ENCODE measurements at places on chromosomes 4 and X.

DNA sequence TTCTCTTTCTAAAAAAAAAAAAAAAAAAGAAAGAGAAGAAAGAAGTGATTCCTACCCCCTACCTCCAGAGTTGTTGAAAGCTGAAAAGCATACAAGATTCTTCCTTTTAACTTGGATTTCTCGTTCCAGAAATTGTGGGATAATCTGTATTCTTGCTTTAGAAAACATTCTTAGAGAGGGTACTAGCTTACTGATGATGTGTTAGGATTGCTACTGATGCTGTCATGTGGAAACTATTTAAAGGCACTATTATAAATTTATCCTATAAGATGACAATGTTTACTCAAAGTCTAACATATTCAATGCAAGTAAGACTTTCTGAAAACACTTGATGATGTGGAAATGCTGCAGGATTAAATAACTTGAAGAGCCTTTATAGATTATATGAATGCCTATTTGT is 204.0 kb upstream of the PUDP start:
- no peak for DNase-seq

- DNase-seq = no peak
These were observed 58.0 kb downstream of the SPCS3 start for GRCh38 chr4:176377780-176378179.

- no peak for DNase-seq
These were observed 42.2 kb upstream of the DHRSX start for GRCh38 chrX:2542826-2543521.

- DNase-seq = no peak
These were observed 172.8 kb upstream of the CXCL13 start for GRCh38 chr4:77432717-77433417.

- DNase-seq = no peak
These were observed 6.8 kb downstream of the HNRNPDL start for GRCh38 chr4:82423245-82424054.

DNA sequence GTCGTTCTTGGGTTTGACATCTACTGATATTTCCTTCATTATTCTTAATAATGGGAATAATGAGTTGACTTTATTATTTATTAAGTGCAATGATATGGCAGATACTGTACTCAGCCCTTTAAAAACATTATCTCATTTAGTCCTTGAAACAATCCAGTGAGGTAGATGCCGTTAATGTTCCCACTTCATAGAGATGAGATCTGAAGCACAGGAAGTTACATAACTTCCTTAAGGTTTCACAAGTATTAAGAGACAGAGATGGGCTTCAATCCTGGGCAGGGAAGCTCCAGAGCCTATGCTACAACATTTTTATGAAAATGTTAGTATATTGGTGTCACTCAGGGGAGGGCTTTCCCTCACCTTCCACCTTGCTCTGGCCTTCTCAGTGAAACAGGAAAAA is 9.7 kb upstream of the KLHL13 start:
- no peak for DNase-seq

- no peak for DNase-seq
These were observed 155.5 kb upstream of the MXRA5 start for GRCh38 chrX:3501833-3502535.

- DNase-seq = no peak
These were observed 120.1 kb upstream of the MED14 start for GRCh38 chrX:40855411-40855810.

DNA sequence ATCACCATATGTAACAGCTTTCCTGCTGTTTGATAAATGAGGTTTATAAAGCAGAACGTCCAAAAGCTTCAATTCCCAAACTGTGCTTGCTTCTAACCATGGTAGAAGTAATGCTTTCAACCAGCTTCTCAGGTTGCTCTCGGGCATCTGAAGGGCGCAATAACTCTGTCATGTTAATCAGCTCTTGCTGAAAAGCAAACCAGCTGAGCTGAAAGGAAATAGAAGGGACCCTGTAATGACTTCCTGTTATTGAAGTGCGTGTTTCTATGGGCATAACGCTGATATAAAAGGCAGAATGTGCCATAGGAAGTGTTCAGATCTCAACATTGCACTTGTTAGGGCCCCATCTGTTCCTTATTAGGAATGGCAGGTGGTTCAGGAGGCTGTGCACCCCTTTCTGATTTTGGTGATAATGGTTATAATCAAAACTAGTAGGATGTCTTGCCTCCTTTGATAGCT is 21.2 kb downstream of the HERC3 start:
- DNase-seq = peak; percentile 16

DNA sequence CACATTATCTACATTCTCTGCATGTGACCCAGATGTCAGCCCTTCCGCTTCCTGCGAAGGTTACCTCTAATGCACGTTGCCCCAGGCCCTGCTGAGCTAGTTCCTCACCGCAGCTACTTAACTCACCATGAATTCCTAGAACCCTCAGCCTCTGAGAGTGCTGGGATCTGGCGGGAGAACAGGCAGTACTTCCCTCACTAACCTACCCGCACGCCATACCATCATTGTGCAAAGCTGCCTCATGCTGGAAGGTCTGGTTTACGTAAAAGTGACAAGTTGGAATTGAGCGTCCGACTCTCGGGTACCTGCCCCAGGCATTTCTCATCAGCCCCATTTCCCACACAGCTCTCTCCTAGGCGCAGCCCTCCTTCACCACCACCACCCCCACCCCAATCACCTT is 6.3 kb downstream of the SLC25A4 start:
- no peak for DNase-seq

- DNase-seq = no peak
These were observed 150.6 kb upstream of the SLC4A4 start for GRCh38 chr4:71188156-71188640.

DNA sequence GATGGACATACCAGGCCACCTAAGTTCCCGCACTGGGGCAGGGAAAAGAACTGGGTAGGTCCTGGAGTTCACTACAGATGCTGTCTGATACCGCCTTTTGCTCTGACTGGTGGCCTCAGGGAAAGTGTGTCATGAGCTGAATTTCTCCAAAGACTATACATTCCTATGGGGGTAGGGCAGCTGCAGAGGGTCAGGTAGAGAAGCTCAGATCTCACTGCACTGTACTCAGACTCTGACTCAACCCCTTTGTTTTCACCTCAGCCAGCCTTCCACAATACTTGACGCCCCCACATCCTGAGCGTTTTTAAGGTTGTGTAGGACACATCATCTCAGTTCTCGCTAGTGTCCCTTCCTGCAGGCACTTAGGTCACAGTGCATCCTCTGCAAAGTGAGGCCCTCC is 7.8 kb downstream of the GATB start:
- no peak for DNase-seq

DNA sequence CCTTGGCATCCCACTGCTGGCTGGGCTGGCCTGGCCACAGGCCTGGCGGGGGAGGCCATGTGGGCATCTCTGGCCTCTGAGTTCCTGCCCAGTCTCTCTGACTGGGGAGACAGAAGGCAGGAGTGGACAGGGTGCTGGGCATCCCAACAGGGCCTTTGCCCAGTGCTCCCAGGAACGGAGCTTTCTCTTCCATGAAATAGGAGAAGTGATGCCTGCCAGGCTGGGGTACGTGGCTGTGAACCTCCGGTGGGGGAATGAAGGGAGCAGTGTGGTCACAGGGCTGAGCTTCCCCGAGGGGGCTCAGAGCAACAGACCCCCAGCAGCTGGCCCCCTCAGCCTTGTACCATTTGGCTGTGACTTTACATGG is 40.4 kb upstream of the HMX1 start:
- DNase-seq = no peak

GRCh38 chrX:111503485-111503993 is 7.9 kb upstream of the SERTM2 start:
- DNase-seq = no peak

DNA sequence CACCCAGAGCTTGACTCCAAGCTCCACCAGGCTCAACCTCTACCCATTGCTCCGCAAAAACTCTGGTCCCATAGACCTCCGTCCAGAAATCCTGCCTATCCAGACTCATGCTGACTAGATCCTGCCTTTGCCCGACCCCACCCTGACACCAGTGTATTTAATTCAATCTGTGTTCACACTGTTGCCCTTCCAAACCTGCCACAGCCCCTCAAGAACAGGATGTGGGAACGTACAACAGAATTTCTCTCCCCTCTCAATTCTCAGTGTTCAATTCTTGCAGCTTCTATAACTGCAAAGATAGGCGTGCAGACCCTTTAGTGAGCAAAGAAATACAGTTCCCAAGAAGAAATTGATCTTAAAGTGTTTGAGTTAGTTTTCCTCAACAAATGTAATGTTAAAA is 154.2 kb upstream of the FRG1 start:
- DNase-seq = no peak

- DNase-seq = no peak
These were observed 67.7 kb downstream of the MCF2 start for GRCh38 chrX:139640259-139640658.

DNA sequence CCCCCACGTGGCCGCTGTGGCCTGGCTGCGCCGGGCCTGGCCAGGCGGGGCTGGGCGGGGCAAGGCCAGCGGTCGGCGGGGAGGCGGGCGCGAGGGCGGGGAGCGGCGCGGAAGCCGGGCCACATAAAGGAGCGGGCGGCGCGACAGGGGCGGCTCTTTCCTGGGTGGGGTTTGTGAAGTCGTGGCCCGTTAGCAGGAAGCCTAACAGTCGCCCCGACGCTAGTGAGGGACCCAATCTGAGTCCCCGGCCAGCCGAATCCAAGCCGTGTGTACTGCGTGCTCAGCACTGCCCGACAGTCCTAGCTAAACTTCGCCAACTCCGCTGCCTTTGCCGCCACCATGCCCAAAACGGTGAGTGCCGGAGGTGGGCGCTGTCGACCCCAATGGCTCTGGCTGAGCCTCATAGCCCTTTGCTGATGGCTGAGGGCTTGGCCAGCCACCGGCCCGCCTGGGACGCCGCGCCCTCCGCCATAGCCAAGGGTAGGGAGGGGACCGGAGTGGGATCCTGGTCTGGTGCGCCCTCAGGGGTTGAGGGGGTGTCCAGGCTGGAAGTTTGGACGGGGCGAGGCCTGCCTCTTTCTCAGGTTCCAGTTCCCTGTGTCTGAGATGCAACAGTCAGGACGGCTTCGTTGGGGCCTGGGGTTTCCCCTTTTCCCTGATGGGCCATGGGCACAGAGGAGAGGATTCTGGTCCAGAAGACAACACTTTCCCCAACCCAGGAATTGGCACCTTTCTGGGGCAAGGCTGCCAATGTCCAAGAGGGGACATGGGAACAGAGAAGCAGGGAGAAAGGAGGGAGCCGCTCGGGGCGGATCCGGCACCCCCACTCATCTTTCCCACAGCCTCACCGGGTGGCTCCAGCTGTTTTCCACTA is at the start of gene MSN:
Gene MSN, plus strand, starts transcription at position 152 of the 874 bp plus-strand sequence. Its CDS starts 188 bp downstream, at position 340.
- peak; percentile 45 for DNase-seq

DNA sequence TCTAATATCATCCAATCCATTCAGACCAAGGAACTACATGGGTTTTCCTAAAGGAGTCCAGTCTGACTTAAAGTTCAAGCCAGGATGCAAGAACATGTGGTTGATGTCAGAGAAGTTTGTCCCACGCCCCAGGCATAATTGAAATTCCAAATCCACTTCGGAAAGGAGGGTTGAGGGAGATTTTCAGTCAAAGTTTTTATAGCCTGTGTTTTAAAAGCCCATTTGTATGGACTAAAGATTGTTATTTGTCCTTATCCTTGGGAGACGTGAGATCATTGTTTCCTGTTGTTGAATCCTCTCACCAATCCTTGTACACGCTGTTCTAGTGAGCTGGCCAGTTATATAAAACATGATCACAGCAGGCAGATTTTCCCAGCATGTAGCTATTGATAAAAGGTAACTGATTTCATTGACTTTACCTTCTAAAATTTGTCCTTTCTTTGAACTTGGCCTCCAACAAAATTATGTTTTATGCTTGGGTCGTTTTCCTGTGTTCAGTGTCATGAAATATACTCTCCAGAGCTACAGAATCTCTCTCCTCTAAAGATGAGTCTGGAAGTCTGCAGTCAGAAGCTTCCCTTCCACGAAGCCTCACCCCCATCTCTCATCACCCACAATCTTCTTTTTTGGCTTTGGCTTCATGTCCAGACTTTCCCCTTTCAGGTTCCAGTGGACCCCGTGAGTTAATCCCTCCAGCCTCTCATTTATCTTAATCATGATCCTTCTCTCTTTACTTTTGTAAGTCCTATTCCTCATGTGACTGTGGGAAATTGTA is 92.9 kb downstream of the ATP10D start:
- DNase-seq = no peak

GRCh38 chr4:35925806-35926205 is 318.5 kb downstream of the ARAP2 start:
- DNase-seq = no peak

GRCh38 chr4:173246719-173247118 is 78.1 kb downstream of the GALNT7 start:
- peak; percentile 19 for DNase-seq

DNA sequence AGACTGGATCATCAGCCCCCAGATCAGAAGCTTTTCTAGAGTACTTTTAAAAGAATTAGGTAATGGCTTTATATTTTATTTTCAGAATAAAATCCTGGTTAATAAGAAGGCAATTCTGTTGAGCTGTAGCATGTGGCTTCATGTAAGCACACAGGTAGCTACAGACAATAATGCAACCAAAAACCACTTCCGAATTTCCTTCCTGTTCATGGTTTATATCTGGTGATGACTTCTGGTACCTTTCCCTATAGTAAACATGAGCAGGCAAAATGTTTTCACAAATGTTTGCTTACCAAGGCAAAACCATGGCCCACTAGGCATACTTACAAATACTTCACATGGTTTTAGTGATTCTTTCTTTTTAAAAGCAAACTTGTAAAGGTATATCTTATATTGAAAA is 144.6 kb downstream of the CDS1 start:
- DNase-seq = no peak

GRCh38 chrX:110301194-110301593 is 16.7 kb downstream of the AMMECR1 start:
- no peak for DNase-seq

DNA sequence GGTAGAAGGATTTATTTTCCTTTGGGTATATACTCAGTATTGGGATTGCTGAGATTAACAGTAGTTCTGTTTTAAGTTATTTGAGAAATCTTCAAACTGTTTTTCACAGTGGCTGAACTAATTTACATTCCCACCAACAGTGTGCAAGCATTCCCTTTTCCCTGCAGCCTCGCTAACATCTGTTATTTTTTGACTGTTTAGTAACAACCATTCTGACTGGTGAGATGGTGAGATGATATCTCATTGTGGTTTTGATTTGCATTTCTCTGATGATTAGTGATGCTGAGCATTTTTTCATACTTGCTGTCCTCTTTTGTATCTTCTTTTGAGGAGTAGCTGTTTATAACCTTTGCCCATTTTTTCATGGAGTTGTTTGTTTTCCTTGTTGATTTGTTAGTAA is 457.8 kb downstream of the TRAM1L1 start:
- no peak for DNase-seq

GRCh38 chr4:71184195-71184781 is 154.5 kb upstream of the SLC4A4 start:
- DNase-seq = peak; percentile 58

All from germinal center (tissue), 1 donor.